RPMI8226 (cell line): ENCODE measurements at places on chromosomes 3 and 15.

GRCh38 chr3:75176937-75177336, 487.2 kb upstream of the FRG2C start:
- no peak for DNase-seq

GRCh38 chr15:61974759-61975158, 85.5 kb downstream of the VPS13C start:
- no peak for DNase-seq

DNA sequence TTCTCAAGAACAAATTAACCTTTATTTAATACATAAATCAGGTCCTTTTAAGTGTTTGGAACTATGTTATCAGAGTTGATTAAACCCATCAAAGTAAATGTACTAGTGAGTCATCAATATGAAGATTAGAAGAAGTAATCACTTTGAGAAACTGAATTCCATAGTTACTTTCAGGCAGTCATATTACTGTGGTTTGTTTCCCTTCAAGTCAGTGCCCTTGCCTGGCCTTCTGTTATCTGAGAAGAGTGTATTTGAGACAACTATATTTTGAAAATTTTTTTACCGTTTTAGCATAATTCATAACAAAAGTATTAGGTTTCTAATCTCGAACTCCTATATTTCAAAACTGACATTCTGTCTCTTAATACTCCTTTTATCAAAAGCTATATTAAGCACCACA, 73.6 kb downstream of the GMPS start:
- DNase-seq = no peak

GRCh38 chr3:129559565-129560079, 16.6 kb downstream of the H1-8 start:
- DNase-seq = no peak

DNA sequence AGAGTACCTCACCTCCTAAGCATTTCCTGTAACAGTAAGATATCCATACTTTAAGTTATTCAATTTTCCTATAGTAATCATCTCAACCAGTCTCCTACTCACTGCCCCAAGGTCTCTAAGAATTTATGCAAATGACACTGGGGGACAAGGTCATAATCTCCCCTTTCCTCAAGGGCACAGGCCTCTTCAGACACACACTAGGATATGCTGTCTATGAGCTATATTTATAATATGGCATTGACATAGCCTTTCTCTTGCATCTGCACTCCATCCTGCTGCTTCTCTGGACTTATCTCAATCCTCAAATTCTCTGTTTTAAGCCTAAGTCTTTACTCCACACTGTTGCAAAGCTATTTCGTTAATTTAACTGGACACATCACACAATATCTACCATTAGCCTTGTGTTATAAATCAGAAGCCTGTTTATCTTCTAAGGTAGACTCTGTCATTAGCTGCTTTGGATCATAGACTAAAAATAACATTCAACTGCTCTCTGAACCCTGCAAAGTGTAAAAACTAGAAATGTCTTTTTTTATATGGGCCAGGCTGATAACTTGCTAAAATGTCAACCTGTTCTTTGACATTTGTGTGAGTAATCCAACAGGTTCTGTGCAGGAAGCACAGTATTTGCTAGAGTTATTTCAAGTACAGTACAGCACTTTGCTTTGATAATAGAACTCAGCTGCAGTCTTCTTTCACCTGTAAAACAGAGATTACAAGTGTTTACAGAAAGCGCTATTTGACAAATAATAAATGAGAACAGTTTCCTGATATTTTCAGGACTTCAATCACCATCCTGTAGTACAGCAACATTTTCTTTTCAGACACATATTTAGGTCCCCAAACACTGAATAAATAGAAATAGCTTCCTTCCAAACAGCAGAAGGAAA, 17.8 kb upstream of the SEC62 start:
- DNase-seq = no peak

GRCh38 chr15:70121624-70122302, 24.0 kb upstream of the TLE3 start:
- DNase-seq = no peak

GRCh38 chr3:14506626-14507304, 33.4 kb downstream of the GRIP2 start:
- no peak for DNase-seq

- DNase-seq = peak; percentile 71
Measured at GRCh38 chr15:31338318-31338878, 11.8 kb downstream of the KLF13 start.

GRCh38 chr3:62376906-62377877, 3.8 kb upstream of the FEZF2 start:
- no peak for DNase-seq

DNA sequence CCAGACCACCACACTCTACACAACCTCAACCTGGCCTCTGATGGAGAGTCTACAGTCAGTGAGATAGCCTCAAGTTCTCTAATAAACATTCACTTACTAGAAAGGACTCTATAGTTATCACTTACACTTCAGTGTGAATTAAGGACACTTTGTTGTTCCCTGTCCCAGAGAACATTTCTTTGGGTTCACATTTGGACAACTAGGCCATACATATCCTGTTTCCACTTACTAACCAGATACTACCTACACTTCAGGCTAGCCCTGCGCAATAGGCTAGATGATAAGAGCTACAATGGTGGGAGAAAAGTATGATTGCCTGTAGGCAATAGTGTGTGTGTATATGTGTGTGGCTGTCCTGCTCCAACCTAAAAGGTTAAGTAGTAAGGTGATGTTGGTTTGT, 72.7 kb downstream of the TP63 start:
- DNase-seq = no peak

DNA sequence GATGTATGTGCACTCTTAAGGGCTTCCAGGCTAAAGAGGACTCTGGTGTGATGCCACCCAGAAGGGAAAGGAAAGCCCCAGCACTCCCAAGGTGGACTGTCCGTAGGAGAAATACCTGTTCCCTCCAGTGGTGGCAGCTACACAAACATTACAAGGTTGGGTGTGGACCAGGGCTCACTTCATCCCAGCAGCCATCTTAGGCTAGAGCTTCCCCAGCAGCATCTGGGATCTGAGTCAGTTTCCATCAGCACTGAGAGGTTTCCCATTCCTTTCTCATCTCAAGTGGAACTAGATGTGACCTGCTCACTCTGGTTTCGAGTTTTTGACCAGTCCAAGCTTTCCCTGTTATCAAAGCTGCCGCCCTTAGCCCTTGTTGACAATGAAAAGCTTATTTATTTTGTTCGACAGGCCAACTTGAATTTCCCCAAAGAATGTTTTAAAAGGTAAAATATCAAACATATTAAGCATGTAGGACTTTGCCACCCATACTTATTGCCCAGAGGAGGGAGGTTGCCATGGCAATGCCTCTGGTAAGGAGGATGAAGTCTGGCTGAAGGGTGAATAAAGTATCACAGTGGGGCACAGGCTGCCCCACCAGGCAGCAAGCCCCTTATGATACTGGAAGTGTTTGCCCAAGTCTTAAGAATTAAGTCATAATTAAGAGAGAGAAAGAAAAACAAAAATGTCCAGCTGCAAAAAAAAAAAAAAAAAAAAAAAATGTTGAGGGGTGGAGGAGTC, 28.9 kb downstream of the CLDN18 start:
- no peak for DNase-seq

GRCh38 chr15:50500352-50500751, 46.1 kb downstream of the USP50 start:
- no peak for DNase-seq

GRCh38 chr3:38148311-38148882, 9.9 kb downstream of the MYD88 start:
- no peak for DNase-seq

DNA sequence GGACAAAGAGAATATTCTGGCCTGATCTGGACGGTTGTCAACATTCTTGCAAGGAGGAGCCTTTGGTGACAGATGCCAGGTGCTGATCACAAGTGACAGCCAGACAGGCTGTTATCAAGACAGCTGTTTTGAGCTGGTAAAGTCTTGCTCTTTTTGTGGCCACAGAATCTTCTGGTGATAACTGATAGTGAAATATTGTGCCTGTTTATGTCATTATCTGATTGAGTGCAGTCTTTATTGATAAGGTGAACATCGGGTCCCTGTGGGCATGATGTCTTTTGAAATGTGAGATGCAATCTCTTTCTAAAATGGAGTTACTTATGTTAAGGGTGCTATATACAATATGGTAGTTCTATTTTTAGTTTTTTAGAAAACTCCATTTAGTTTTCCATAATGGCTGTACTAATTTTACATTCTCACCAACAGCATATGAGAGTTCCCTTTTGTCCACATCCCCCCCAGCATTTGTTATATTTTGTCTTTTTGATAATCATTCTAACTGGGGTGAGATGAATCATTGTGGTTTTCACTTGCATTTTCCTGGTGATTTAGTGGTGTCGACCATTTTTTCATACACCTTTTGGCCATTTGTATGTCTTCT, 10.7 kb downstream of the CEP63 start:
- no peak for DNase-seq

- DNase-seq = no peak
Measured at GRCh38 chr15:60120100-60120499, 116.0 kb downstream of the FOXB1 start.

- DNase-seq = no peak
Measured at GRCh38 chr3:182294256-182294655, 499.0 kb upstream of the ATP11B start.

- no peak for DNase-seq
Measured at GRCh38 chr3:88997260-88997659, 110.2 kb upstream of the EPHA3 start.

- DNase-seq = no peak
Measured at GRCh38 chr15:99265541-99266070, 14.3 kb downstream of the LRRC28 start.

DNA sequence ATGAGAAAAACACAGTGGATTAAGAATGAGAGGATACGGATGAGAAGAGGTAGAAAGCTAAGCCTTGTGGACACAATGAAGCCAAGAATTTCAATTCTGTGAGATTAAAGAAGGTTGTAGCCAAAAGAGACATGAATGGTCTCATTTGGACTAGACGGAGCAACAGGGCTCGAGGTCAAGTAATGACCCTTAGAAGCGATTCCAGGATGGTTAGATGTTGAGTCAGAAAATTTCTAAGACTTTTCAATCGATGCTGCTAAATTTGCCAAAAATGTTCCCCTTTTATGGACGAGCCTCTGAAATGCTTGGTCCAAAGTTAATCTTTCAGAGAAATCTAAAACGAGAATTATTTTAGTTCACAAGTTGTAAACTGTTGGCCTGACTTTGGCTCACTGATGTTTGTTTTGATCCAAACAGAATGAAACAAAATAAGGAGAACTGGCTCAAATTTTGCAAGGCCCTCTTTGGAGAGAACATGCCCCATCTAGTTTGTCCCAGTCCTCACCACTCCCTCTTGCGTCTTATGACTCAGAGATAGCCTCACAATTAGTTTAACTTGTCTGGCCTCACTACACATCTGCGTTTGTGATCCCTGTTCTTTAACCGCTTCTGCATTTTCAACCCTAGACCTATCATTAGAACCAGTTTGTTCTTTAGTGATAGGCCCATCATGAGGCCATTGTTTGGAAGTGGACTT, 235.5 kb downstream of the PDZRN3 start:
- no peak for DNase-seq

DNA sequence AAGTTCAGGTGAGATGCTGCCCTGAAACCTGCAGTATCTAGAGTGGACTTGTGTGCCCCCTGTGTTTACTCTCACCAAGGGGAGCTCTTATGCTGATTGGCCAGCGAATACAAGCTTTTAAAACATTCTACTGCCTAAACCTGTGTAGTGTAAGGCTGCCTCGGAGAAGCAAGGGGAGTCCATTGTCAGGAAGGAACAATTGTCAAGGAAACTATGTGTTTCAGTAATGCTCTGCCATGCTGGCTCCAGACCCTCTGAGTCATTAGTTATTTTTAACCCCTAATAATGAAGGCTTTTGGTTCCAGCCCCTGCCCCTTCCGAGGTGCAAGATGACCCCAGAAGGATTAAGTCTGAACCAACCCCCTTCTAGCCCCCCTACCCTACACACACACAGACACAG, 66.1 kb upstream of the CHMP2B start:
- no peak for DNase-seq

GRCh38 chr3:107465064-107465631, 57.6 kb upstream of the BBX start:
- DNase-seq = no peak

DNA sequence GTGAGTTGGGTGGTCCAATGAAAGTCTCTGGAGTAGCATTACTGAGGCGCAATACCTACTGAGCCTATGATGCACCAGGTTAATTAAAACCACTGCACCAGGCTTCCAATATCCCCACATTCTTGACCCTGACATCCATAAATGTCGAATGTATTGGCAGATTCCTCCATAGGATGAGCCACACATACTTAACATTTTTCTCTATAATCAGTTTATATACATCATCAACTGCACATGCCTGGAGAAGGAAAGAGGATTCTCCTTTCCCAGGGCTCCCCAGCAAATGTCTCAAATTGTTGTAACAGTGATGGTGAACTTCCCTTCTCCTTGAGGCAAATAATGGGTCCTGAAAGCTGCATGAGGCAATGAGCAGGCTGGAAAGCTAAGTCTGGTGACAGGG, 82.3 kb upstream of the LPP start:
- DNase-seq = no peak

DNA sequence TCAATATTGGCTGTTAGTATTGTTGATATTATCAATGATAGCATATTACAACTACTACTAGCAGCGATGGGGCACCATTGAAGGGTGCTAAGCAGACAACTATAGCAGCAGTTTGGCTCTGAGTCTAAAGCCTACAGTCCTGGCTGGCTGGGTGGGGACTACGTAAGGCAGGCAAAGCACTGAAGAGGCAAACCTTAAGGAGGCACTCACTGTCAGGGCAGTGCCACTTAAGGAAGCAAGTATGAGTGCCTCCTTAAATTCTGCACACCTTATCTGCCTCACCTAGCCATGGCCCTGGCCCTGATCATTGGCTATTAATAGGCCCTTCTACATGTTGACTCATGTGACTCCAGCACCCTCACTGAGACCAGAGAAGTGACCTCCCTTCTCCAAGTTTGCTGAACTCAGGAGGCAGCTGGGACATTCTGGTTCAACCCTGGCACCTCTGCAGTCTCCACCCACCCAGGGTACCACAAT, 20.6 kb downstream of the CDCP1 start:
- peak; percentile 76 for DNase-seq

GRCh38 chr15:66725464-66725785, 23.4 kb downstream of the SMAD6 start:
- DNase-seq = no peak

DNA sequence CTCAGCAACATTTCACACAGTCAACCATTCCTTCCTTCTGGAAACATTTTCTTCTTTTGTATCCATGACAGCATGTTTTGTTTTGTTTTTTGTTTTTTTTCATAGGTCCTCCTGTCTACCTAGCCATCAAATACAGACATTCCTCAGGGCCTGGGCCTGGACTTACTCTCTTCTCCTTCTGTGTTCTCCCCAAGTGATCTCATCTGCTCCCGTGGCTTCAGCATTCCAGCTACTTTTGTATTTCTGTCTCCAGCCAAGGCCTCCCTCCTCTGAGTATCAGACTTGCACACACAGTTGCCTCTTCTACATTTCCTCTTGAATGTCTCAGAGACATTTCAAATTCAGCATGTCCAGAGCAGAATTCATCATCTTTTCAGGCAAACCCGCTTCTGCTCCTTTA, 82.4 kb downstream of the HCN4 start:
- DNase-seq = no peak

DNA sequence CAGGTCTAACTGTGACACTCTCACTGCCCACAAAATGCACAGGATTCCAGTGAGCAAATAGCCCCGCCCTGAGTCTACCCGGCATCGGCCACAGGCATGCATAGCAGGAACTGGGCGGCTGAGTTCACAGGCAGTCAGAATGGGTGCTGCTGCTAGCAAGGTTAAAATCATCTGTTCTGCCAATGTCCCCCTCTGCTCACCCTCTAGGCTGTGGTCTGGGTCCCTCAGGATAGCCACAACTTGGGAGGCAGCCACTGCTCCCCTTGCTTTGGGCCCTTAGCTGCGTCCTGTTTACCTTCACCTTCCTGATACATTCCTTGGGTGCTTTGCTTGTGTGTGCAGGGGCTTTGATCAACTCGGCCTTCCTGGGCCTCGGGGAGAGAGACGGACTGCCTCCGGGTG, 232.9 kb upstream of the RGMA start:
- no peak for DNase-seq
